ENCODE measurements at places on chromosomes 12 and 14.

- no peak for DNase-seq
These were observed 329.9 kb downstream of the BMP4 start for GRCh38 chr14:53626761-53627160.

DNA sequence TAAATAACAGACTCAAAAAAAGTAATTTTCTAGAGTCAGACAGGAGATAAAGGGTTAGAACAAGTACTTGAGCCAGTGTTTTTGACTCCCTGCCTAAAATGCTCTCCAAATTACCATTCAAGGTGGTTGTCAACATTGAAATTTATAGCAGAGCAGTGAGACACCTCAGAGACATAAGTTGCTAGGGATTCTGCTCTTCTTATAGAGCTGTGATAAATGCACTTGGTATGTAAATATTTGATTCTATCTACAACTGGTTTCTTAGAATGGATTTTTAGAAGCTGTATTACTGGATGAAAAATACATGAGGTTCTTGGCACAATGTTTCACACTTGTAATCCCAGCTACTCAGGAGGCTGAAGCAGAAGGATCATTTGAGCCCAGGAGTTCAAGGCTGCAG lies 83.9 kb upstream of the OSBPL8 start:
- DNase-seq = no peak

GRCh38 chr12:89875809-89876208 lies 167.2 kb upstream of the ATP2B1 start:
- no peak for DNase-seq

DNA sequence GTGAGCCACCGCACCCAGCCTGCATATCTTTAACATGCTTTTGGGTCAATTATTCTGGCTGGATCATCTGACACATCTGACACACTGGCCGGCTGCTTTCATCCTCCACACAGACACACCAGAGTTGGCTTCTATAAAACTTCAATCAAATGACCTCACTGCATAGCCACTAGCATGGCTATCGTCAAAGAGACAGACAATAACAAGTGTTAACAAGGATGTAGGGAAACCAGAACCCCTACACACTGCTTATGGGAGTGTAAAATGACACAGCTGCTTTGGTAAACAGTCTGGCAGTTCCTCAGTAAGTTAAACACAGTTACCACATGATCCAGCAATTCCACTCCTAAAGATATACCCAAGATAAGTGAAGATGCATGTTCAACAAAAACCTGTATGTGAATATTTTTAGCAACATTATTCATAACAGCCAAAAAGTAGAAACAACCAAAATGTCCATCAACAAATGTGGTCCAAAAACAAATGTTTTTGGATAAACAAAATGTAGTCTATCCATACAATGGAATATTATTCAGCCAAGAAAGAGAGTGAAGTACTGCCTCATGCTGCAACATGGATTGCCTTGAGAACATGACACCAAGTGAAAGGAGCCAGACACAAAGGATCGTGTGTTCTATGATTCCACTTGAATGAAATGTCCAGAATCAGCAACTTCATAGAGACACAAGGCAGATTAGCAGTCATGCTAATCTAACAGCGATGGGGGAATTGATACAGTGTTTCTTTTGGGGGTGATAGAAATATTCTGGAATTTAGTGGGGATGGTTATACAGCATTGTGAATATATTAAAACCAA lies 10.1 kb downstream of the KDM2B start:
- no peak for DNase-seq

DNA sequence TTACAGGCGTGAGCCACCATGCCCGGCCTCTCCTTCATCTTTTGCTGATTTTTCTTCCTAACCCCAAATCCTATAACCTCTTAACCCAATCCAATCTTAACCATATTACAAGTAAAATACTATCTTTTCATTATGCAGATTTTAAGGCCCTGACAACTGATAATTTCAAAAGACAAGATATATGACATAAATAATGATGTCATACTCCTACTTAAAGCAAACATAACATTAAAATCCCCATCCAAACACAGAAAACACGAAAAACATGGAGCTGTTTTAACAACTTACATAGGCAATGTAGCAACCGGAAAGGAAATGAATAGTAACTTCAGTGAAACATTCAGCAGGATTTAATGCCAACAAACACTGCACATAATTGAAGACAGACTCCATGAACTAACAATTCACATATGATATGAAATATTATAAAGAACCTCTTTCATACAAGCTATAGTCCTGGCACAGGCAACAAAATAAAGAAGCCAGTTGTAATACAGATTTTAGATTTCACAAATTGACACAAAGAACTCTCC lies 21.5 kb downstream of the USP44 start:
- no peak for DNase-seq

DNA sequence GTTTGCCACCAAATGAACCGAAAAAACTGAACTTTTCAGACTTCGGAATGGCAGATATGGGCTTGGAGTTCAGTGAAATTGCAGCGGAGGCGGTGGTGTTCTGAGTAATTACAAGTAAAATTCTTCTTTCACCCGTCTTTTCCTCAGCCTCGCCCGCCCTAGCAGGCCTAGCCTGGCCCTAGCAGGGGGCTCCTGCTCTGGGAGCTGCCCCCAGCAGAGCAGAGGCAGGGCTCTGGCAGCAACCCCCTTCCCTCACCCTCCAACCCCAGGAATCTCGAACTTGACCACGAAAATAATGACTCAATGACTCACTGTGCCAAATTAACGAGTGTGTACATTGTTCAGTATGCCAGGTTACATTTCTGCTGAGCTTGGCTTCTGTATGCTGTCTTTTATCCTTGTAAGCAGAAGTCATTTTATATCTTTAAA lies 1.1 kb downstream of the PAPLN start:
- no peak for DNase-seq

- DNase-seq = no peak
These were observed 4.8 kb upstream of the LGMN start for GRCh38 chr14:92753250-92753649.

- DNase-seq = no peak
These were observed 305.3 kb downstream of the MED13L start for GRCh38 chr12:115972241-115972640.

DNA sequence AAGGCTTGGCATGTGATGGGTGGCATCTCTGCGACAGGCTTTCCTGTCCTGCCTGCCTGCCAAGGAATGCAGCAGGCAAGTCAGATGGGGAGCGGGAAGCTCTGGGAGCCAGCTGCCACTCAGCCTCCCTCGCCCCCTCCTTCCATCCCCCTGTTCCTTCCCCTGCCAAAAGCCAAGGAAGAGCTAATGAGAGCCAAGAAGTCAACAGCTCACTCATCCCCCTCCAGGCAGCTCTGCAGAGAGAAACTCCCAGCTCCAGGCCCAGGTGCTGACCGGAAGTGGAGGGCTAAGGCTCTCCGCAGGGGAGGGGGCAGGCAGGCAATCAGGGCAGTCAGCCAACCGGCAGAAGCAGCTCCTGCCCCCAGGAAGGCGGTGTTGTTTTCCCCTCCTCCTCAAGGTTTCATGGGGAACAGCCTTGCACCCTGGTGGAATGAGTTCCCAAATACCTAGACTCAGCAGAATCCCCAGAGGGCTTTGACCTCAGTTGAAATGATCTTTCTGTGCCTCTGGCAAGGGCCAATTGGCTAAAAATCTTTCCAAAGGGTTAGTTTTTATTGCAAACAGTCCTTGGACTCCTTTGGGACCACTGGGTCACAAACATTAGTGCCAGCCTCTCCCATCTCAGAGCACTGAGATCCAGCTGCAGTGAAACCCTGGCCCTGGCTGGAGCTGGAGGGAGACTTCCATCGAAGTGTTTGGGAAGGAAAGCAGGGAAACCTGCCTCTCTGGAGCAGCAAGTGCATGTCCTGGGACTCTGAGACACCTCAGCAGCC lies 349.1 kb downstream of the DPF3 start:
- DNase-seq = no peak

DNA sequence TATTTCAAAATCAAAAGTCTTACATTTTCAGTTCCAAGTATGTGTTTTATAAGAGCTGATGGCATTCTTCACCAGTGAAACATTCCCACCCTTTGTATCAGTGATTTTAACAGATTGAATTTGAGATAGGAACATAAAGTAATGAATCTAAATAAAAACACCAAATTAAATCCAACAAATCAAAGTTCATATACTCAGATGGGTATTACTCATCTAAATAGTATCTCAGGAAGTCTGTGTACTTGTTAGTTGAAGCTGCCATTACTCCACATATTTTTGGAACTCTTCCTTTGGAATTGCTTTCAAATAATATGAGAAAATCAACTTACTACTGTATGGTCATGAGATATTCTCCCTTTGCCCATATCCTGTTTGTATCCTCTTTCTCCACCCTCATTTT lies 89.1 kb downstream of the MIA2 start:
- no peak for DNase-seq

DNA sequence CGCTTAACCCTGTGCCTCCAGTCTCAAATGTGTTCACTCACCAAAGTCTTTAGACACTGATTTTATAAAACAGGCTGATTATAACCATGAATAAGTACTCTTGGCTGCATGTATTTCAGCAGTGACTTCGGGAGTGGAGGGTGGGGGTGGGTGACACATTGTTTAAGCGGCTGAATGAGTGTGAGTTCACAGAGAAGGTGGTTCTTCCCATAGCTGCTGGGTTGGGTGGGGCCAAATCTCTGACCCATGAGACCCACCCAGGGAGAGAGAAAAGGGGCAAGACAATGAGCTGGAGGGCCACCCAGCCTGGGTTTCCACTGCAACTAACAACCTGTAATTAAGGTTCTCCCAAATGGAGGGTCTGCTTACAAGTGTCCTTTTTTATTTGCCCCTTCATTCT lies 96.4 kb downstream of the SYNE3 start:
- DNase-seq = no peak

DNA sequence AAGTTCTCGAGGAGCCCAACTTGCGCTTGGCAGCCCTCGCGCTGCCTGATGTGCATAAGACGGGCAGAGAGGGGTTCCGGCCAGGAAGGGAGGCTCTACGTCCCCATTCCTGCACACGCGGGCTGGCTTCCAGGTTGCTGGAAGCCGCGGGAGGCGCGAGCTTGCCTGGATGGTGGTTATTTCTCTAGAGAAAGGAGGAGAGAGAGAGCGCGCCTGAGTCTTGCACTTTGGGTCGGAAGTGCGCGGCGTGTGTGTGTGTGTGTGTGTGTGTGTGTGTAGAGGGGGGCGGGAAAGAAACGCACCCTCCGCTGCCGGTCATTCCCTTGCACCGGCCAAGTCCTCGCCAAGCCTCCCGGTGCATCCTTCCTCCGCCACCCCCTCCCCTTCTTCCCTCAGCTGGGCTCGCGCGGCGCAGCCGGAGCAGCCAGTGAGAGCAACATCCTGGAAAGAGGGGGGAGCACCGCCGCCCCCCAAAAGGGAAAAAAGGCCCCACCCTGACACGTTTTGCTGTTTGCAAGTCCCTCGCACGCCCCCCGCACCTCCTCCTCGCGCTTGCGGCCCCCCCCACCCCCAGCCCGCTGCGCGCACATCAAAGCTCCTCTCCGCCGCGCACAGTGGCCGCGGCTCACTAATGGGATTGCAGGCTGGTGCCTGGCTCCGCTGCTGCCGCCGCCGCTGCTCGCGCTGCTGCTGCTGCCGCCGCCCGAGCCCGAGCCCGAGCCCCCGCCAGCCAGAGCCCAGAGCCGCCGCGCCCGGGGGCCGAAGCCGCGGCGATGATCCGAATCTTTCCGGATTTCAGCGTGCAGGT lies 4.4 kb upstream of the NPAS3 start:
- no peak for DNase-seq

DNA sequence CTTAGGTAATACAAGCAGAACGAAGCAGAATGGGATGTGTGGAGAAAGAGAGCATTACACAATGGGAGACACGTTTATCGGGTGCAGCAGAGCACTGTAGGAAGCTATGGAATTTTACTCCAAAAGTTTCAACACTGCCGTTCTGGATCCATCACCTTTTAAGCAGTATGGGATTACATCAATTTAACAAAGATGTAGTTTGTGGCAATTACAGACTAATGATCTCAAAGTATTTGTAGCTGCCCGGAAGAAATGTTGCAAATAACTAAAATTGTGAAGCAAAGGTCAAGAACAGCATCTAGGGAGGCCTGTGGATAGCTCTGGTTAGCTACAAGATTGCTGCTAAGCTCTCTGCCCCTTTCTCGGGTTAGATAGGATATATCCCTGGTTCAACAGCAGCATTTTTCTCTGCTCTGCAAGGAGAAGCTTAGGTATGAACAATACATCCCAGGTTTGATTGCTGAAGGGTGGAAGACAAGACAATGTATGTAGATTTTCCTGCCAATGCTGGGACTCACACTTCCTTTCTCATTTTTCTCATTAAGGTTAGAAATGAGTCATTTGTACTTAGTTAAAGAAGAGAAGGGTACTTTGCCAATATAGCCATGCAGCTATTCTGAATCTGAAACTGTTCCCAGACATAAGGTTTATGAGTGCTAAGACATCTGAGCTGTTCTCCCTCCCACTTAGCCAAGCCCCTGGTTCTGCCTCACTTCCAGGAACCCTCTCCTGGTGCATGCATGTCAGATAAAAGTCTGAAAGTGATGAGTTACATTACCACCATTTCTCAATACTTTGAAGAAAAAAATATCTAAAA lies 75.0 kb upstream of the HIF1A start:
- peak; percentile 7 for DNase-seq

GRCh38 chr14:51922624-51923023 lies 62.2 kb downstream of the GNG2 start:
- DNase-seq = no peak

GRCh38 chr14:22671622-22672021 lies 27.5 kb upstream of the OR6J1 start:
- DNase-seq = no peak

GRCh38 chr12:18368594-18368993 lies 107.3 kb downstream of the PIK3C2G start:
- no peak for DNase-seq

GRCh38 chr14:66000766-66001165 lies 485.4 kb upstream of the CCDC196 start:
- no peak for DNase-seq

GRCh38 chr12:130436741-130437501 lies 99.2 kb downstream of the PIWIL1 start:
- no peak for DNase-seq

GRCh38 chr14:53304726-53305381 lies 151.7 kb upstream of the DDHD1 start:
- no peak for DNase-seq

- DNase-seq = no peak
These were observed 408.5 kb downstream of the ZFP36L1 start for GRCh38 chr14:68384335-68384734.

DNA sequence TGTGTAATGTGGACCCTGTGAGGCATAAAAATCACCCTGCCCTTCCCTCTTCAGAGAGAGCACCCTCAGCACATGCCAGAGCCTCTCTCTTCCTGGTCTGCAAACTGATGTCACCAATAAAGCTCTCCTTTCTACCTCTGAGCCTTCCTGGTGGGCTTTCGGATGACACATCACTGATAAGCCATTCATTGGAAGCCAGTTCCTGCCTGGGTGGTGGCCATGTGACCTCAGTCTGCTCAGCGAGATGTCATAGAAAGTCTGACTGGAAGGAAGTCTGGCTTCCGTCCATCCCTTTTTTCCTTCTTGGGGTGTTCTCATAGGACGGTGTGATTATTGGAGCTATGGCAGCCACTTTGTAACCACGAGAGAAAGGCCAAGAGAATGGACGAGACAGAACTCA lies 95.7 kb downstream of the PIWIL1 start:
- DNase-seq = no peak
